Fibroblast of skin of abdomen (primary cell): ENCODE measurements at places on chromosomes 11 and 22.

DNA sequence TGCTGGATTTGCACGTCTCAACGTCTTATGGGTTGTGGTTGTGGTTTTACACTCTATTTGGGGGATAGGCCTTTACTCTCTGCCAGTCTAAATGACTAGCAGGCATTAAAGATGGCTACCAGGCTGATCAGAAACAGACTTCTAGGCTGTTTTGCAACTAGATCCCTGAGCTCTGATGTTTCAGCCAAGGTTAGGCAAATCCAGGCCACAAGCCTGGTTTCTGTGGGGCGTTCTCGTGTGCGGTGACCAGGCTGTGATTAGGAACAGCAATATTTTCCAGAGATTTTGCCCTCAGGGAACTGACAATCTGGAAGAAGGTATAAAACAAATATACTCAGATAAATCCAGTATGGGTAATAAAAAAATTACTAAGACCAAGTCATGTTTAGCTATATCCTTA lies 502.4 kb downstream of the INSC start:
- no peak for DNase-seq

GRCh38 chr11:66268952-66269905 lies 790 bp downstream of the RAB1B start:
- peak; percentile 45 for DNase-seq

DNA sequence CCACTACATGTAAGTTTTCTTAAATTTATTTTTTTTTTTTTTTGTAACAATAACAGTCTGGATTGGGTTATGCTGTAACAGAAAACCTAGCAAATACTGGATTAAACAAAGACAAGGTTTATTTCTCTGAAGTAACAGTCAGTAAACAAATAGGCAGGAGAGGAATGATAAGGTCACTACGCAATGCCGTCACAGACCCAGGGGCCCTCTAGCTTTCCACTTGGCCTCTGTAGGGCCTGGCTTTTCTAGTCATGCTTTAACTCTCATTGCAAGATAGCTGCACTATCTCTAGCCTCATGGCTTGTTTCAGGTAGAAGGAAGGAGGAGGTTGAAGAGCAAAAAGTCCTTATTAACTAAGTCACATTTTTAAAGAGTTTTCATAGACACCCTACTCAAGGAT lies 6.5 kb downstream of the OR10A6 start:
- DNase-seq, result no peak

GRCh38 chr11:78722786-78723185 lies 148.1 kb upstream of the NARS2 start:
- DNase-seq, result no peak

GRCh38 chr22:34588871-34589545 lies 476.9 kb upstream of the ISX start:
- no peak for DNase-seq

DNA sequence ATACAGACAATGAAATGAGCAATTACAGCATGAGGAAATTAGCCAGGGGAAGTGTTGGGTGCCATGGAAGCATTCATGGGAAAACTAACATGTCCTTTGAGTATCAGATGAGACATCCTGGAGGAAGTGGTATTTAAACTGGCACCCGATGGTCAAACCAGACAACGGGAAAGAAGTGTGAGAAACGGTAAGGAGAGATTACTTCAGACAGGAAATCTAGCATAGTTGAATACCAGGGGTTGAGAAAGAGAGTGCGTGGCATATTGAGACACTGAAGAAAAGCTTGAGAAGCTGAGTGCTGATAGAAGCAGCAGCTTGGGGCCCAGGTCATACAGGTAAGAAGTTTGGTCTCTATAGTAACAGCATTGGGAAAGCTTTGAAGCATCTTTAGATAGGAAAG lies 175.3 kb downstream of the C11orf87 start:
- no peak for DNase-seq

- DNase-seq, result no peak
Measured at GRCh38 chr22:32444068-32444467, 20.2 kb downstream of the BPIFC start.

GRCh38 chr11:102734650-102735049 lies 9.9 kb upstream of the MMP8 start:
- DNase-seq, result no peak
